ENCODE measurements at places on chromosomes 4 and X. TPM values are rescaled to one million over a fixed set of nuclear protein-coding genes. Genes with fewer than 3 reads are reported as not detected.
A peak's percentile ranks its signal among the peaks of the same experiment; 100 is the strongest.

GRCh38 chrX:139299309-139299708 lies 231.2 kb upstream of the F9 start:
- DNase-seq = no peak

DNA sequence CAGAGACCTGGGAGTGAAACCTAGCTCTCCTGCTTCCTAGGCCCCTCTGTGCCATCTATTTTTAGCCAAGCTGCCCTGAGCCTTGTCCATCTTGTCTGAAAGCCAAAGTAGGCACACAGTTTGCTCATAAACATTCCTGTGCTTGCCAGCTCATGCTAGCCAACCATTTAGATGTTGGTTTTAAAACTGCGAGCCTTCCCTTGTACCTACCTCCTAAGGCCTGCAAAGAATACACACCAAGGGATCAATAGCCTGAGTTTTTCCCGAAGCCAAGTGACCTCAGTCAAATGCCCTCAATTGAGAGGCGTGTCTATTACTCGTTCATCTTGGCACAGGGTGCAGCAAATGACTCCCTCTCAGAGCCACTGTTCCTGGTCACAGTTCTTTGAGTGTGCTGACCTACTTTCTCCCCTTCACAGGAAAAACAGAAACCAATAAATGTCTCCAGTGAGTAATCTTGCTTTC lies 48.5 kb downstream of the ZCCHC12 start:
- DNase-seq = no peak

DNA sequence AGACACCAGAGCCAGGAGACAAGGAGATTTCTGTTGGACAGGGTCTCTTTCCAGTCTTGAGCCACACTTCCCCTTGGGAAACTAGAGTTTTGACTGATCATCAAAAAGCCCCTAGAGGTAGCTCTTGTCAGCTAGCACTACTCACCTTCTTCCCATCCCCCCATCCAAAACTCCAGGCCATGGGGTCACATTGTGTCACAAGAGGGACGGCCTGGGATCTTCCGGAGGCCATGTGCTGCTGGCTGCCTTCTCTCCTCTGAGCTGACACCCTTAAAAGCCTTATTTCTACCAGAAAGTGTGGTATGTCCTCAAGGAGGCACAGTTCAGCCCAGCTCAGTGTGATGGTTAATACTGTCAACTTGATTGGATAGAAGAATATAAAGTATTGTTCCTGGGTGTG lies 7.8 kb downstream of the PNMA3 start:
- no peak for DNase-seq

DNA sequence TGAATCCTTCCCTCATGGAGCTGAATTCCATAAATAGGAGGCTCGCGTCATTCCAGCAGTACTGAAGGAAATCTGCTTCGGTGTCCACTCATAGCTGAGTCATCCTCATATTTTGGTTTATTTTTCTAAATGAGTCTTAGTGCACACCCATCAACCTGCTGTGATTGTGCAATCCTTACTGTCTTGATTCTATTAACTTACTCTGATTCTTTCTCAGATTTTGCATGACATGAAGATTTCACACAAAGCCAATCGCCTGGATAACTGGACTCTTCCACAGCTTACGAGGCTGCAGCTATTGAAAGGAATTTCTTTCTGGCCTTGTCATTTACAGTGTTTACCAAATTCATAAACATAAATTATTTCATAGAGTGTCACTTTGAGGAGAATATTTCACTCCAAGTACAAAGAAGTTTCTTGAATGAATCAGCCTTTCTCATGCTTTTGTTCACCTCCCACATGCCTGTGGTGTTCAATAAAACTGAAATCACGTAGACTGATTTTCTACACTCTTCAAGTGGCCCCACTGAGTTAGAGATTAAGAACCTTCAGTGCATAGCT lies 207.6 kb upstream of the SLITRK2 start:
- DNase-seq = no peak

DNA sequence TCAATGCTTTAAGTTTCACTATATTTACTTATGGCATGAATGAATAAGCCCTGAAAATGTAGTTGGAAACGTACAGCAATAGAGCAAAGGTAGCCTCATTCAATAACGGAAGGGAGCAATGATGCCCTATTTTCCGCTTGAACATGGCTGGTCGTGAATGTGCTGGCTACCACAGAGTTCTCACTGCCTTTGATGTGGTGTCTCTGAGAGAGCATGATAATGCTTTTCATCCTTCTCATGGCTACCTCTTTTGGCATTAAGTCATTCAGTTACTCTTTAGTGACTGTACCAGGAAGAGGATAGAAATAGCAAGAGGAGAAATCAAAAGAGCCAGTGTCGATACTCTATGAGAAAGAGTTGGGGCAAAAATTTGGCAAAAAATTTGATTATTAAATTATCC lies 308.0 kb downstream of the PPP3CA start:
- DNase-seq = no peak

- no peak for DNase-seq
Observed at GRCh38 chr4:166091146-166091545, 218.1 kb downstream of the TLL1 start.

- DNase-seq = peak; percentile 53
Observed at GRCh38 chr4:122003335-122003734, 51.5 kb upstream of the TRPC3 start.

DNA sequence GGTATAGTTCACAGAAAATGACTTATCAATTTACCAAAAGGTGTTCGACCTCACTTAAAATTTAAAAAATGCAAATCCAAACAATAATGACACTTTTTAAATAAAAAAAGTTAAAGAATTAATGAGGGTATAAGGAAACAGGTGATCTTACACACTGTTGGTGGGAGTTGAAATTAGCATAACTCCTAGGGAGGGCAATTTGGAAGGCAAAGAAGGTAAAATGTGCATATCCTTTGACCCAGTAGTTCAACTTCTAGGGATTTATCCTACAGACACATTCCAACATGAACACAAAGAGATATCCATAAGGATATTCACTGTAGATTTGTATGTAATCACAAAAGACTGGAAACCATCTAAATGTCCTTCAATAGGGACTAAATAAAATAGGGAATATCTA lies 143.8 kb upstream of the DGKK start:
- no peak for DNase-seq

DNA sequence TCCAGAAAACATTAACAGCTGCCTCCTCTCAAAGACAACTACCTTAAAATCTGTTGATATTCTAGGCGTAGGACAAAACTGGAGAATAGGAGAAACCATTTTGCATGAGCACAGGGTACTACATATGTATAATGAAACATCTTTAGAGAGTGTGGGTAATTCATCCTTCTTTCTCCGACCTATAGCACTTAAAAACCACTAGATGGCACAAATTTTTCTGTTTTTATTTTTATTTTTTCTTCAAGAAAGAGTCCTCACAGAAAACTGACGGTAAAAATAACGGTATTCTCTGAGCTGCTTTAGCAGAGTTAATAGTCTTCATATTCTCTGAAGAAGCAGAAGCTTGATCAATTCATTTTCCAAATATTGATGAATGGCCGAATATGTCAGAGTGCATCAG lies 14.6 kb downstream of the SMIM31 start:
- DNase-seq = no peak

DNA sequence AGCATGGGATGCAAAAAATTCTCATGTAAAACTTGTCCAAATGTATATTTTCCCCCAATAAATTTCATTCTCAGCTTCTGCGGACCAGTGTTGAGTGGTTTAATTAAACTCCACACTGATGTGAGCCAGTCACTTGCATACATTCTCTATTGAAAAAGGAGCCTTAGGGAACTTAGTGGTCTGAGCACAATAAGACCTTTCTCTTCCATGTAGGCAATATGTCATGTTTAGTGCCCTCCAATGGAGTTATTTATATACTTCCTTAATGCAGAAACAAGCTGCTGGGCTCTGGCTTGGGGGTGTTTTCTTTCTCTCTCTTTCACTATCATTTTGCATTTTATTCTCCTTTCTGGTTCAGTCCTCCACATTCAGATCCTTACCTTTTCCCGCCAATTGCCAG lies 196.9 kb downstream of the ANAPC10 start:
- DNase-seq = no peak

DNA sequence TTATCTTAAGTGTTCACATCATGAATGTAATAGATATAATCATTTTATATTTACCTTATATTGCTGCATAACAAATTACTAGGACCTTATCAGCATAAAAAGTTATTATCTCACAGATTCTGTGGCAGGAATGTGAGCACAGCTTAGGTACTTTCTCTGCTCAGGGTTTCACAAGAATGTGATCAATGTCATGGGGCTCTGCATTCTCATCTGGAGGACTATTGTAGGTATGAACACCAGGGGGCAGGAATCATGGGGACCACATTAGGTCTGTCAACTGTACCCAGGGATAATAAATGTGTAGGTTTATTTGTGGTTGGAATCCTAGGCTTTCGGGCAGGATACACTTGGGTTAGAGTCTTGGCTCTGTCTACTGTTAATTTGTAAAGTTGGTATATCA lies 519.2 kb downstream of the ARAP2 start:
- no peak for DNase-seq

GRCh38 chr4:145716661-145717200 lies 36.8 kb downstream of the C4orf51 start:
- DNase-seq = no peak

The MAGEA8 gene
- total RNA-seq = not detected

The ZNF732 gene
- total RNA-seq = not detected

The NAA11 gene
- not detected for total RNA-seq

The SSX1 gene
- not detected for total RNA-seq

The GABRA4 gene
- total RNA-seq = 0.53 TPM

The XAGE2 gene
- total RNA-seq = not detected

All from Peyer's patch (tissue), 4 donors.